DMS 273 treated with DMSO at 0.1 percent for 48 hours (cell line): ENCODE measurements at places on chromosomes 1 and 21.

DNA sequence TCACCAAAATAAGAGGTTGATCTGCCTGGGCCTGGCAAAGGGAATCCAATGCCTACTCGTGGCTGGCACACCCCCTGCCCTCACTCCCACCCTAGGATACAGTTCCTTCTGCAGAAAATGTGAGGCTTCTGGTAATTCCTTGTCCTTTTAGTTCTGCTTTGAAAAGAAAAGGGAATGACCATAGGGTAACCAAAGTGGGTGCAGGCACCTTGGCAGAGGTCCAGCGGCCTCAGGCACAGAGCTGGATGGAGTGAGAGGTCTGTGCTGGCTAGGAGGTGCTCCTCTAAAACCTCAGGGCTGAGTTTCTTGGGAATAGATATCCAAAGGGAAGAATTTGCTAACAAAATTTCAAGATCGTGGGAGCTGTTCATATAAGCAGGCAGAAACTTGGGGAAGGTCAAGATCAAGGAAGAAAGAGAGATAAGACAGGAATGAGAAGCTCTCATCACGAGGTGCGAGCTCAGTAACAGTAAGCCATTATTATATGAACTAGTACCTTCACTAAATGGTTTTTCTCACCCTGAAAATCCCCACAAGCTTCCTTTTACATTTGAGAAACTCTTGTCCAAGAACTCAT is 293.1 kb upstream of the LYPLAL1 start:
- DNase-seq, result no peak

- no peak for DNase-seq
Measured at GRCh38 chr1:232835166-232835565, 29.9 kb downstream of the MAP10 start.

DNA sequence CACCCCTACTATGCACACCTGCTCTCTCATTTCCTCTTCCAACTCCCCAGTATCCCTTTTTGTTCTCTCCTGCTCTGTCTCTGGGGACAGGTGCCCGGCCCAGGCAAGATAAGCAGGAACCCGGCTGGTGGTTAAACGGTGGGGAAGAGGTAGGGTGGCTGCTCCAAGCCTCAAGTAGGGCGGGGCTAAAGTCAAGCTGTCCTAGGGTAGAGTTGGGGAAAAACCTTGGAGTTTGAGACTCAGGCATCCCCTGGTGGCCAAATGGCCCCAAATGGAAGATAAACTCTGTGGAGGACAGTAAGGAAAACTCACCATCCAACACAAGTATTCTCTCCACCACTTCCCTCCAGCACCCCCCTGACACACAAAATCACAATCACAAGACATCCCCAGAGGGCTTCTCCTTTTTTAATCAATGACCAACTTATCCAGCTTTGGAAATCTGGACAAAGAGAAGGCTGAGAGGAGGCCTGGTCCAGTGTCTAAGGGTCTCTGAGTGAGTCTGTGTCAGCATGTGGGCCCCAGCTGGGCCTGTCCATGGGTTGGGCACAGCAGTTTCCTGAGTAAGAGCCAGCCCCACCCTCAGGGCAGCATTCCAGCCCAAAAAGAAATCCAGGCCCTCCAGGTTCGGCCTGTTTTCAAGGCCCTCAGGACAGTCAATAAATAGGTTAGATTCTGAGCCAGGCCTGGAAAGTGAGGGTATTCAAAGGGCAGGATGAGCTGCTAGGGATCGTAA is 9.8 kb downstream of the POMGNT1 start:
- DNase-seq, result no peak

DNA sequence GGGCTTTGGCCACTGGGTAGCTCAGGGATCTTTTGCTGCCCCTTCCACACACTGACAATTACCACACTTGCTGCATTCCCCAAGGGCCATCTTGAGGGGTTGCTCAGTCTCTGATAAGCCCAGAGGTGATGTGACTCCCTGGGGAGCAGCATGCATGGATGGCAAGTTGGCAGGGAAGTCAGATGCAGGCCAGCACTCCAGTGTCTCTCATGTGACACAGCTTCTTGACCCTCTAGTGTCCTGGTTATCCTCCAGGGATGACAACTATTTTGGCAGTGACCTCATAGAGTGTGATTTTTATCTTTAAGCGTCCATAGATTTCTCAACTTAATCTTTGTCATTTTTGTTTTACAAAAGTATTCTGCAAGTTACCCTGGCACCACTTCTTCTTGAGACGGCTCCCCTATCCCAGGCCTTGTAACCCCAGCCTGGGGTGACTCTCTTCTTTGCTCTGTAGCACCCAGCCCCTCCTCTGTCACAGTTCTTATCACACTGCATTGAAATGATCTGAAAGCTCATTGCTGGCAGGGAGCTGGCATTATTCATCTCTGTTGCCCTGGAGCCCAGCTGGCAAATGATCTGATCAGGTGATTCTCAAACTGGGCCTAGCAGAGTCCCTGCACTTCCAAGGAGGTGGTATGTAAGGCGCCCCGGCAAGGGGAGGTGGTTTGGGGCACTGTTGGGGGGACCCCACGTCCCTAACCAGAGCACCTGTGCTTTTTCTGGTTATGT is 72.6 kb downstream of the TENT5C start:
- DNase-seq, result no peak

GRCh38 chr1:188723332-188724020 is 1754.2 kb downstream of the BRINP3 start:
- no peak for DNase-seq

DNA sequence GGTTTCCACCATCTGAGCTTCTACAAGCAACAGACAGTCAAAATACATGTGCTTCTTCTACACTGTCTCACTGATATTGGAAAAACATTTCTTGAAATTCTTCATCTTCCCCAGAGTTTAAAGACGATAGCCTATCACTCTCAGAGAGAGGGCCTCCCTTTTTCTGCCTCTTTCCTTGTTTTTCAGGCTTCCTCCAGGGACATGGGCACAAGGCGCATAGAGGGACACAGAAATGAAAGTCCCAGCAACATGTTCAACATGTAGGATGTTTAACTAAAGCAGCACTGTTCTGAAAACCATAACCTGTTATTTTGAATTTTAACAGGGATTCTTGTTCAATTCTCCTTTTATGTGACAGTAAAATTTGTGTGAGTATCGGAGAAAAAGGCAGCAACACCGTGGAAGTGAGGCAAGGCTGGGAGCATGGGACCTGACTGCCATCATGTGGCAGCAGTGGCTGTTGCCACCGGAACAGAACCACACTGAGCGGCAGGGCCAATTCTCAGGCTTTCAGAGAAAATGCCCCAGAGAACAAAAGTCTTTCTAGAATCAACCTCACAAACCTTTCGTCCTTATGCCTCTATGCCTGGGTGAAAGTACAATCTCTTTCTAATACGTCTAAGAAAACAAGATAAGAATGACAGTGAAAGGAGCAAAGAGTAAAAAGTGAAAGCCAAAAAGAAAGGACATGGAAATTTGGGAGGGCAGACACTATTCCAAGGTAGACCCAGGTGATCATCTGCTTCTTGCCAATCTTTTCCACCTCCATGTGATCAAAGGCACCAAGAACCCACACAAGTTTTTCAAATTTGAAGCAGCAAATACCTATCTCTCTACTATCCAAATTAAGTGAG is 54.5 kb downstream of the PCNX2 start:
- DNase-seq, result no peak

- DNase-seq, result no peak
Measured at GRCh38 chr1:32991819-32992488, 27.3 kb upstream of the RNF19B start.

GRCh38 chr21:38721958-38722357 is 83.8 kb upstream of the ETS2 start:
- no peak for DNase-seq

DNA sequence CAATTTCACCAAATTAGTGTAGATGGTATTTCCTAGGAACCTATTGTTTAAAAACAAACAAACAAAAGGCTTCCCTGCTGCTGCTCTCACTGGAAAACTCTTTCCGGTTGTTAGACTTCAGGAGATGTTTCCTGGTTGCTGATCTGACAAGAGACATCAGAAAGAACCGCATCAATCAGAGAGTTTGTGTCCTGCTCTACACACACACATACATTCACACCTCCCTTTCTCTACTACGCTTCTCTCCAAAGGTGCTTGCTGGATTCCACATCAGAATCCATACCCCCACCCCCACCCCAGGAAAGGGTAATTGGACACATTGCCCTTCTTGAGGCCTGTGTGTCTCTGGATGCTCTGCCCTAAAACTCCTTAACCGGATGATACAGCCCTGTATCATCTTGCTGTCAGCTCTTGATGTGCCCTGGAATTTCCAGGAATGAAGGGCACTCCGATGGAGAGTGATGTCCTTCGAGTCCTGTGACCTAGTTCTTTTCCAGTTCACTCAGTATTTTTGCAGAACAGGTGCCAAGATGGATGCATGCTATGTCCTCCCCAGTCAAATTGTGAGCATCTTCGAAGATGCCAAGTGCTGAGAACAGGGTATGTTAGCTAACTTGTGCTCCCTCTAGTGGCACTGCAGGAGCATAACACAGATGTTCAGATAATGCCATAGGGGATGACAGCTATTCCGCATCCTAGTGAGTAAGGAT is 113.7 kb upstream of the SLC35F3 start:
- peak; percentile 42 for DNase-seq
